ENCODE measurements at places on chromosomes 2 and 18.

GRCh38 chr2:74540291-74540690 lies 10.6 kb downstream of the HTRA2 start:
- no peak for DNase-seq

- no peak for DNase-seq
These were observed 1.3 kb upstream of the FHL2 start for GRCh38 chr2:105400138-105400540.

GRCh38 chr2:70391988-70392387 lies 90.1 kb upstream of the FAM136A start:
- no peak for DNase-seq

DNA sequence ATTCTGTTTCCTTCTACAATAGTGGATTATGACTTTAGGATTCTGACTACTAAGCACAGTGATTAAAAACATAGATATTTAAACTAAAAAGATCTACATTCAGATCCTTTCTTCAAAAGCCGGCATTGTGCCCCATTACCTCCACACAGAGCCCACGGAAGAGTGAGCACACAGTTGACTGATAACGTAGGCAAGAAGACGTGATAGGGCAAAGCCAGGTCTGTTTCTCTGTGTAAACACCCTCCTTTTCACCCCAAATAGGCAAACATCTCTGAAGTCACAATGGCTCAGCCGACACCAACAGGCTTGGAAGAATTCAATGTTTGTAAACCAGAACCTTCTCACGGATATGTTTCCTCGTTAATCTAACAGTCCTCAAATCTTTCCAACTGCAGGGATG lies 302.9 kb downstream of the CMPK2 start:
- no peak for DNase-seq

DNA sequence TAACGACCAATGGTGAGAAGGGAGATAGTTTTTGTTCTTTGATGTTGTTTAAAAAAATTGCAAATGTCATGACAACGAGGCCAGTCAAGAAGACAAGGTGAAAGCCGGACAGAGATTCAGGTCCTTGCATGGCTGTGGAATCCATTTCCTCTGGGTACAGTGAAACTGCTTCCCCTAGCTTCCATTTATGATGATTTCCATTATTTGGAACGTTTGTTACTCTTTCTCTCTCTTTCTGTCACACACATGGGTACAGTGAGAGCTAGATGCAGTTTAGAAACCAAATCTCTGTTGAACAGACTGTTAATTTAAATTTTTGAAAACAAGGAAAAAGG lies 57.4 kb upstream of the MSH2 start:
- DNase-seq, result no peak

- no peak for DNase-seq
These were observed 105.7 kb downstream of the MGAT5 start for GRCh38 chr2:134359367-134360081.

GRCh38 chr2:157523270-157524247 lies 79.7 kb upstream of the CYTIP start:
- DNase-seq, result no peak
